ENCODE measurements at places on chromosomes 1 and 21.

DNA sequence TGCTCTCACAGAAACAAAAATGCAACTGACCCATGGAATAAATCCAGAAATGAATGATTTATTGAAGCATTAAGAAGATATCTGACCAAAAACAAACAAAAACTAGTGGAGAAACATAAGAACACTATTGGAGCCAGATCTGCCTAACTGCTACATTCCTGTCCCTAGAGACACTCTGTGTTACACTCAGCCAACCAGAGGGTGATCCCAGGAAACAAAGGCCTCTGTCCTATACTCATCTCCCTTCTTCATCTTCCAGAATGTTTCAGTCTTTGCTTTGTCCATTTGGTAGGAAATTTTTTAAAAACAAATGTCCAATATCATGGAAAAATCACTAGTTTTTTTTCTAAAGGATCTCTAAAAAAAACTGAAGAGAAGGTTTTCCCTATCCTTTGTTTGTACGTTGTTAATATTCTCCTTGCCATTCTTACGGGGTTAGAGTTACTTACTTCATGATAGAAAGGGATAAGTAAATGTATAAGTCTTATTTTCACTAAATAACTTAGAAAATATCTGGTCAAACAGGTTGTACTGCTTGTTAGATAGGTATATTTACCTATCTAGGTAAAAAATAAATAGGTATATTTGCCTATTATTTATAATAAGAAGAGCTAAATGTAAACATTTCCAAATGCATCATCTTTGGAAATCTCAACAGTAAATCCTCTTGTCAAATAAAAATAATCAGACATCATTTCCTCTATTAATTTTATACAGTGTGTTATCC, 59.1 kb downstream of the NME7 start:
- DNase-seq = no peak

DNA sequence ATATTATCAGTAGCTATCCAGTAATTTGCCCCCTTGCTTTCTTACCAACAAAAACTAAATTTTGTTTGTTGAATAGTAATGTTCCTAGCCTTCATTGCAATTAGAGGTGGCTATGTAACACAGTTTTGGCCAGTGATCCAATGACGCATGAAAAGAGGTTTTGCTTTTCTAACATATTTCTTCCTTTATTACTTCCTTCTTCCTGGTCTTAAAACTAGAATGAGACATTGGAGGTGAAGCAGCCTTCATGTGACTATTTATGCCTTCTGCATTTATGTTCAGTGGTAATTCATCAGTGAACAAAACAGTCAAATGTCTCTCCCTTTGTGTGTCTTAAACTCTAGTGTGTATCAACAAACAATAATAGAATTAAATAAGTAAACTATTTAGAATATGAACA, 35.5 kb downstream of the LRIF1 start:
- DNase-seq = no peak

GRCh38 chr1:2259668-2260402, 31.7 kb downstream of the SKI start:
- DNase-seq = no peak

- DNase-seq = no peak
Measured at GRCh38 chr1:212621949-212622305, 13.4 kb downstream of the ATF3 start.

DNA sequence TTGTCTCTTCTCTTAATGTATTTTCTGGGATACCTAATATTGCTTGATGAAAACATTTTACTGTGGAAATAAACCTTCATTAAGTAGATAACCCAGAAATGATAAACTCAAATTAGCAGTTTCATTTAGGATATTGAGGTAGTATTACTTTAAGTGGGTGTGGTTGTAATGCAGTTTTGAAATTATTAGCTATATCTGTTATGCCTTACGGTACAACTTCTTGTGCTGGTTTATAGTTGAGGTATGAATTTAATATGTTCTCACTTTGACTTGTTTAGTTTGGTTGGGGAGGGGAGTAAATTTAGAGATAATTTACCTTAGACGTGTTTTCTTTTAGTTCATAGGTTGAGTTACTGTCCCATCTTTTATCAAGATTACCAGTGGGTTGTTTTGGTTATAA, 111.0 kb downstream of the POU2F1 start:
- DNase-seq = no peak
